T follicular helper cell (primary cell): ENCODE measurements at places on chromosomes 2 and 18.

DNA sequence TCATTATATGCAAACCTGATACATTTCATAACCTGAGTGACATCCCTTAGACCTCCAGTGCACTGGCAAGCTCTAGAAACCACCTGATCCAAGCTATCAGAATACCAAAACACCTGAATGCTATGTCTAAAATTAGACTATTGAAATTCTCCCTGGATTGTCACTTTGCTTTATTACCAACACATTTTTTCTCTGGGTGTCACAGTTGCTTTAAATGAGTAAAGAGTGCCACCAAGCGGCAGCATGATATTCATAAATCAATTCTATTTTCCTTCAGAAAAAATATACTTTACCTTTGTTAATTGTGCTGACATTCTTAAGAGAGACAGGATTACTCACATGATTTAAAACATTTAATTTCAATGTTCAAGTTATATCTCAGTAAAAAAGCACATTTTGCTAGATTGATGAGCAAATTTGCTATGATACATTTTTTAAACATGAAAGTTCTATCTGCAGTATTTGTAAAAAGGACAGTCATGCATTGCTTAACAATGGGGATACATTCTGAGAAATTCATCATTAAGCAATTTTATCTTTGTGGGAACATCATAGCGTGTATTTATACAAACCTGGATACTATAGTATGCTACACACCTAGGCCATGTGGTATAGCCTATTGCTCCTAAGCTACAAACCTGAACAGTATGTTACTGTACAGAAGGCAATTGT, 338.4 kb upstream of the SLC39A10 start:
- DNase-seq, result peak; percentile 17

DNA sequence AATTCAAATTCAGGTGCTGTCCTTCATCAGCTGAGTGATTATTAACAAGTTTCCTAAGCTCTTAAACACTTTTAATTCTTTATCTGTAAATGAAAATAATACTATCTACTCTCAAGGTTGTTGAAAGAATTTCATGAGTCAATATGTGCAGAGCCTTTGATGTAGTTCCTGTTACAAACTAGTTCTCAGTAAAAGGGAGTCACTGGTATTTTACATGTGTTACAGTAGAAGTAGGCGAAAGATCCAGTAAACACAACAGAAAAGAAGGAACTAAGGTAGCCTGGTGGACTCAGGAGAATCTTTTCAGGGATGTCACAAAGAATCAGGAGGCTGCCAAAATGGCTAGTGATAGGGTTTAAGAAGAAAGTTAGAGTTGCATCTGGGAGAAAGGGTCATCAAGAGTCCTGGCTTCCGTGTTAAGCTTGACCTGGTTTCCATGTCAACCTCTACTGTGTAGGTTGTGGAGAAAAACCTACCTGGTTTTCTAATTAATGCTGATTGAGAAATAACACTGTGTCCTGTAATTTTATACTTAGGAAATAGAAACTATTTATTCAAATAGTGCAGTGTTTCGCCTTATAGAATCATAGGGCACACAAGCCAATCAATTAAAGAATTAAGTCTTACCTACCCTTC, 58.3 kb upstream of the TRIB2 start:
- no peak for DNase-seq

GRCh38 chr2:86433137-86433536, 8.0 kb upstream of the KDM3A start:
- DNase-seq, result no peak

DNA sequence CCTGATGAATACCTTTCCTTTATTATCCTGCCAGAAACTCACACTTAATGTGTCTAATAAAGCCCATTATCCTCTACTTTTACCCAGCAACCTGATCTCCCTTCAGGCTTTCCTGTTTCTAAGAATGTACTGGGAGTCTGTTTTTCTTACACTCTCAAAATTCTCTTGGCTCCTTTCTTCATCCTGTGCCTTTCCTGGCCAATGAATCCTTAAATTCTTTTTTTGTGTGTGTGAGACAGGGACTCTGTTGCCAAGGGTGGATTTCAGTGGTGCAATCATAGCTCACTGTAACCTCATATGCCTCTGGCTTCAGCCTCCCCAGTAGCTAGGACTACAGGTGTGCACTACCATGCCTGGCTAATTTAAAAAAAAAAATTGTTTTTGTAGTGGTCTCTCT, 72.7 kb downstream of the MAP2 start:
- no peak for DNase-seq

DNA sequence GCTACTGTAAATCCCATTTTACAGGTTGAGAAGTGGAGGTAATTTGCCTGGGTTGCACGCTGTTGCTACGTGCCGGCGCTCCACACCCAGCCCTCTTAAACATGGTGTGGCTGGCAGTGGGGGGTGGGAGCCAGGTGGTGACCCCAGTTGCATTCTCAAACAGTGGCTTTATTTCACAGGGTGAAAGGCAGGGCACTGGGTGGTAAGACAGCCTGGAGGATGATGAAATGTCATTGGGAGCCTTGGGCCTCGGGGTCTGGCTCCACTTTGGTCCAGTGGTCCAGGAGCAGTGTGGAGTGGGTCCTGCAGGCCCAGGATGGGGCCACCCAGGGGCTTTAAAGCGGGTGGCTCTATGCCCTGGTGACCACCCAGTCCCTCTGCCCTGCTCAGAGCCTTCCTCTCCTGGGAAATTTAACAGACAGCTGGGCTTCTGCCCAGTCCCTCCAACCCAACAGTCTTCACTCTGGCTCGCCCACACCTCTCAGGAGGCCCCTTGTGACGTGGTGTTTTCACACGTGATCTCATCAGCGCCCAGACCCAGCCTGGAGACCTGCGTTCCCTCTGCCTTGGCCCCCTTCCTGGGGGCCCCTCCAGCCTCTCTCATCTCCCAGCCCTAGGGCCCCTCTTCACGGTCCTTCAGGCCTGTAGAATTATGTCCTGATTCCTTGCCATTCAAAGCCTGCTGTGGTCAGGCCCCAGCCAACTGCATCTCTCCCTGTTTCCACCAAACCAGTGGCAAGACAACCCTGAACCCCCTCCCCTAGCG, 92.5 kb downstream of the INHBB start:
- DNase-seq, result no peak

- no peak for DNase-seq
Measured at GRCh38 chr2:162245781-162246180, 2.5 kb upstream of the FAP start.

DNA sequence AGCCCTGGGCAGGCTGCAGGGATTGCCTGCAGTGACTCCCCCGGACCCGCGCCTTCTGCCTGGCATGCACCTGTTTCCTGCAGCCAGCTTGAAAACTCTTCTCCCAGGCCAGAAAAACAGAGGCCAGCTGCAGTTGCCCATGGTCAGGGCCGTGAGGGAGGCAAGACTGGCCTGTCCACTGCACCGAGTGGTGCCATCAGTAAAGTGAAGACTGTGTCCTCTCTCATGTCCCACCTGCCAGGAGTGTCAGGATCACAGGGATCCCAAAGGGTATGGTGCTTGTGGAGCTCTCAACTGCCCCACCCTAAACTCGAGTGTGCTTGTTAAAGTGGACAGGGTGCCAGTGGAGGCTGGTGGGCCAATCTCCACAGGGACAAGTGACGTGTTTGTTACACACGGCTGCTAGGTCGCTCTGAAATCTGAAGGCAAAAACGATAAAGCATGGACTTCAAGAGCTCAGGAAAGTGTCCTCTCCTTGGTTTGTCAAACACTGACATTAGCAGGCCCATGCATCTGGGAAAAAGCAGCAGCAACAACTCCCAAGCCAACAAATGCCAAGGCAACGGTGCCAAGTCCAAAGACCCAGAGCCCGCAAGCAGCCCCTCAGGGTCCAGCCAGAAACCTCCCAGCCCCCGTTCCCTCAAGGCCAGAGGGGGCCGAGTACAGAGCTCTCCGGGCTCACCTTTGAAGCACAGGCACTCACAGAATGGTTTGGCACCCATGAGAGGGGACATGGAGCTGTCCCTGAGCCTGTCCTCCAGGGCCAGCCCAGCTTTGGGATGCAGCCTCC, 213.2 kb downstream of the HDAC4 start:
- no peak for DNase-seq

- DNase-seq, result no peak
Measured at GRCh38 chr2:176239031-176239430, 30.2 kb upstream of the MTX2 start.

DNA sequence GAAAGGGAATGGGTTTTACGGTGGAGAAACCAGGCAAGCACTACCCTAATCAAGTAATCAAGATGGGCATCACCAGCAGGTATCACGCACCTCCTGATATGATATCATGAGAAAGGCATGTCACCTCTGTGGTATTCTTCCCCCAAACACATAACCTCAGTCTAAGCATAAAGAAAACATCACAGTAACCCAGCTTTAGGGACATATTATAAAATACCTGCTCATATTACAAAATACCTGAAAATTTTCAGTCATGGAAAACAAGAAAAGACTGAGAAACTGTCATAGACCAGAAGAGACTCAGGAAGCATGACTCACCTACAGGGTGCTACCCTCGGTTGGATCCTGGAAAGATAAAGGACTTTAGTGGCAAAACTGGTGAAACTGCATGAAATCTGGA, 30.5 kb downstream of the GCKR start:
- no peak for DNase-seq

- DNase-seq, result no peak
Measured at GRCh38 chr2:2331881-2332280, 806 bp upstream of the MYT1L start.

DNA sequence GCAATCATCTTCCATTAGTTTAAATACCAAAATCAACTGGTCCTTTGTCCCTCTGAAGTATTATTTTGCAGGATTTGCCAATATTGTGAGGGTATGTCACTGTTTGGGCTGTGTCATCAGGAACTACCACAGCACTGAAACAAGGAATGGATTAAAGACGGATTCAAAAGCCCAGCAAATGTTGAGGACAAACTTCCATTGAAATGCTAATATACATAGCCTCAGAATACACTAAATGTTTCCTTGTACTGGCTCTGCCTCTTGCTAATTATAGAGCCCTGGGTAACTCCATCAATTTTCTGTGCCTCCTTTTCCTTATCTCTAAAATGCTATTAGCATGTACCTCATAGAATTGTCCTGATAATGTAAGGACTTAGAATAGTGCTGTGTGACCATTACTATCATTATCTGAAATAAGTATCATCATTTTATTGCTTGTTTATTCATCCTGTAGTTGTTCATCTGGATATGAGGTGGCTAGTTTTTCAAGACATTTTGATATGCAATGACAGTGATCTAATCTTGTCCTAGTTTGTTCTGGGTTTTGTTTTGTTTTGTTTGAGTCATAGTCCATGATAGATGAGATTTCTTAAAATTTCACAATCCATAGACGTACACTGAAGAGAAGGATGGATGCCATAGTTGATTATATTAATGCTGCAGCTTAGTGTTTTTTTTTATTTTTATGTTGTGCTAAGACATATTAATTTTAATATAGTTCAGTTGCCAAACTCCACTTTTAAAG, 333.4 kb upstream of the KCNH7 start:
- no peak for DNase-seq

- no peak for DNase-seq
Measured at GRCh38 chr18:38174594-38174993, 609.0 kb upstream of the CELF4 start.

DNA sequence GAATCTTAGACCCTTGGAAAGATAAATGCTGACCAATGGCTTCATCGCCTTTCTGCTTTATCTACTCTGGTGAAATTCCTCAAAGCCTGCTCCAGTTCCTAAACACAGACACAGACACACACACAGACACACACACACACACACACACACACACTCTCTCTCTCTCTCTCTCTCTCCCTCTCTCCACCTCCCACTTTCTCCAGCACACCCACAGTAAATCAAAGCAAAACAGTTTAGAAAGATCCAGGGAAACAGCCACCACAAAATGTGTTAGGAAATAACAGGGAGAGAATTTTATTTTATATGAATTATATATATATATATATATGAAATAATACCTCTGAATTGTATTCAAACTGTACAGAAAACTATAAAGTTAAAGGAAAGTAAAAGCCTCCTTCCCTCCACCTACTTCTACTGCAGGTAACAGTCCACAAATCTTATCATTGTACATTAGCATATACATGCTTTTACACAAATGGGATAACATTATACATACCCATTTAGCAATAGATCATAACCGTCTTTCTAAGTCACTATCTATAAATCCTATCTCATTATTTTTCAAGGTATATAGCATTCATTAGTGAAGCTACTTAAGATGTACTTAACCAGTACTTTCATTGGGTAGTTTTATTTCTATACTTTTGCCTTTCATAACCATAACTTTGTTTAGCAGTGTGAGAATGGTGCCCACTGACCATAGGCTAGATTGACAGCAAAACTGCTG, 38.5 kb downstream of the MREG start:
- DNase-seq, result no peak

GRCh38 chr18:80171054-80171872, 62.2 kb downstream of the ADNP2 start:
- peak; percentile 8 for DNase-seq

GRCh38 chr2:8872821-8873432, 35.5 kb upstream of the KIDINS220 start:
- DNase-seq, result no peak

GRCh38 chr2:50535971-50536759, 495.8 kb downstream of the NRXN1 start:
- no peak for DNase-seq

- no peak for DNase-seq
Measured at GRCh38 chr18:34648269-34648985, 61.7 kb upstream of the DTNA start.

DNA sequence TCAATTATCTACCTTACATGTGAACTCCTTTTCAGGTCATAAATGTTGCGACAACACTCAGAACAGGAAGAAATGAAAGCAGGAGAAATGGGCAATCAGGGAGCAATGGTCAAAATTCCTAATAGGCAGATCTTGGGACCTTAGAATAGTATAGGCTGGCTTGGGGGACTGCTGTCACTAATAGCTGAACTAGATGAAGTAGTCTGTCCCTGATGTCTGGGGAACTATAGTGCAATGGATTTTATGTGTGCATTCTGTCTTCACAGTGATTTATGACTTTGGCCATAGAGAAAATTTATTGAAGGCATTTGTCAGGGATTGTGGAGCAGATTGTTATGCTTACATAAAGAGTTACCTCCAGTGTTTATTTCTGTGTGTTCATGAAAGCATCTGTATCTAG, 6.1 kb upstream of the DPP10 start:
- DNase-seq, result no peak

DNA sequence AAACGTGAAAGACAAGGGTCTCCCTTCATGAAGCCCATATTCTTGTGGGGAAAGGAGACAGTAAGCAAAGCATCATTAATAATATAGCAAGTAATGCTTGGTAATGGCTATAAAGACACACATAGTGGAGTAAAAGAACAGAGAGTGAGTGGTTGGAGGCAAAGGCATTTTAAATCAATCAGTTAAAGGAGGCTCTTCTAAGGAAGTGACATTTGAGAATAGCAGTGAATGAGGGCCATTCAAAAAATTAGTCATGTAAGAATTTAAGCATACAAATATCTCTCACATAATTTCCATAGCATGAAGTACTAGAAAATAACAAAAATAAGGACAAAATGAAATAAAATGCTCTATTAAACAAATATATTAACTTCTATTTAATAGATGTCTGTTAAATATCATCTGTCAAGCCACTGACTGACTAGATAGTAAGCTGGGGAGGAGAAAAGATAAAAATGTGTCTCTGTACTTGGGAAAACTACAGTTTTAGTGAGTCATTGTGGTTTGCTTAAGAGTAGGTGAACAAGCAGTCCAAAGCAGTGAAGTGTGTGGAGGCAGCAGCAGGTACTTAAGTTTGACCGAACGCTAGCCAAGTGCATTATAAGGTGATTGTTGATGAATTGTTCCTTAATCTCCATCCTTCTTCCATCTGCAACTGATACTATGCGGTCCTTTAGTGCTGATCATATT, 160.1 kb downstream of the PARD3B start:
- no peak for DNase-seq

- DNase-seq, result no peak
Measured at GRCh38 chr18:63079114-63079513, 240.5 kb downstream of the BCL2 start.

- DNase-seq, result no peak
Measured at GRCh38 chr2:45497355-45497754, 113.7 kb downstream of the SRBD1 start.
